ENCODE measurements at places on chromosomes 6 and 20. TPM values are rescaled to one million over a fixed set of nuclear protein-coding genes. Genes with fewer than 3 reads are reported as not detected.

LRFN2 gene
- not detected for total RNA-seq

GRCh38 chr6:151059612-151060095 lies 180.1 kb upstream of the AKAP12 start:
- no peak for DNase-seq

DNA sequence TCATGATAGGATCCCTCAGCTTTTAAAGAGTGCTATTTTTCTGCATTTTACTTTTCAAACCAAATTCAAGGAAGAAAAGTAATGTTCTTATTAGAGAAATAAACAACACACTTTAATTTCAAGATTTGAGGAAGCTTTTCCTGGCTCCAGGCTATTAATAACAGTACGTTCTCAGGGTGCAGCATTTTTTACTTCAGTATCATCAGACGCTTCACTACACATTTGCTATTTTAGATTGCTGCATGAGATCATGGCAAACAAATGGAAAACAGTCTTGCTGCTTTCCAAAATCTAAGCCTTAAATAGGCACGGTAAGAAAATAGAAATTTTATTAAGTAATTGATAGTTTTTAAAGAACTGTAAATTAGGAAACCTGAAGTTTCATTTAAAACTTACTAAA lies 253.6 kb upstream of the EXOC2 start:
- DNase-seq = no peak

RIPOR2 gene
- 4.8 TPM for total RNA-seq

DNA sequence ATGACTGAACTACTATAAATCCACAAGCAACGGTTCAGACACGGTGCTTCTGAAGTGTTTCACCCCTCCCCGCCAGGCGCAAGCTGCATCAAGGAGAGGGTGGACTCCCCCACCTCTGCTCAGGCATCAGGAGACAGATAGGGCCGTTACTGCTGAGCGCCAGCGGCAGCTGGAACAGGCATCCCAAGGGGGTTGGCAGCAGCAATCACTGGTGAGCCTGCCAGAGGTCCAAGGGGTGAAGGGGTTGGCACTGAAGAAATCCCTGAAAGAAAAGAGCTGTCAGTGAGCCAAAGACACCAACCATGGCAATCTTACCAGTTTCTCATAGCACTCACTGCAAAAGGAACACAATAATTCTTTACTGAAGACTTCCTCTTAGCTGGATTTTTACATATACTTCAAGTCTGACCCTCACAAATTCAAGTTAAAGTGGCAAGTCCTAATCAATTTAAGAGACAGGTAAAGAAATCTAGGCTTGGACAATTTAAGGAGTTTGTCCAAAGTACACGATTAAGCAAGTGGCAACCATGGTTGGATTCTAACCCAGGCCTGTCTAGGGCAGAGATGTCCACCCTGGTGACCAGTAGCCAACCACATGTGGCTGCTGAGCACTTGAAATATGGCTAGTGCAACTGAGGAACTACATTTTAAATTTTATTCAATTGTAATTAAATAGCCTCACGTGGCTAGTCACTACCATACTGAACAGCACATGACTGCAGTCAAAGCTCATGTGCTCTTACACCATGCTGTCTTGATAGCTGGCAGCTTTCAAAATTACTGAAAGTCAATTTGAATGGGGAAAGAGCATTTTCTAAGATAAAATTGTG lies 21.7 kb upstream of the TBC1D20 start:
- DNase-seq = no peak

CD109 gene
- total RNA-seq = 14.3 TPM

Measured in osteocyte (in vitro differentiated cells).